Stimulated activated CD4-positive, alpha-beta T cell treated with anti-CD3 and anti-CD28 coated beads, Interleukin-2, amount 100 ng/mL, for 24 hours (primary cell): ENCODE measurements at places on chromosomes 2 and 18.

DNA sequence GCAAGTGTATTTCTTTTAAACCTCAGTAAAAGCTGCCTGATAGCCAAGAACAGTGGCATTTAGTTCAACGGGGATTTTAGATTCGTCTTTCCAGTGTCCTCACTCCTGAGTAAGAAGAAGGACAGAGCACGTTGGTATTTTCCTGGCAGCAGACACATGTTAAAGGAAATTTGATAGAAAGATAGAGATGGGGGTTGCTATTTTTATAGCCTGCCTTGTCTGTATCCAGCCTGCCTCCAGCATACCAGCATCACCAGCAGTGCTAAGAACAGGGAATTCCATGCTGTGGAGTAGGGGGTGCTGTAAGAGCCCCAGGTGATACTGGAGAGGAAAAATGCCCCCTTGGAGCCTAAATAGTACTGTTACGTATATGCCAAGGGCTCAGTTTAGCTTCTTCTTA lies 1.1 kb upstream of the SMYD1 start:
- no peak for DNase-seq

DNA sequence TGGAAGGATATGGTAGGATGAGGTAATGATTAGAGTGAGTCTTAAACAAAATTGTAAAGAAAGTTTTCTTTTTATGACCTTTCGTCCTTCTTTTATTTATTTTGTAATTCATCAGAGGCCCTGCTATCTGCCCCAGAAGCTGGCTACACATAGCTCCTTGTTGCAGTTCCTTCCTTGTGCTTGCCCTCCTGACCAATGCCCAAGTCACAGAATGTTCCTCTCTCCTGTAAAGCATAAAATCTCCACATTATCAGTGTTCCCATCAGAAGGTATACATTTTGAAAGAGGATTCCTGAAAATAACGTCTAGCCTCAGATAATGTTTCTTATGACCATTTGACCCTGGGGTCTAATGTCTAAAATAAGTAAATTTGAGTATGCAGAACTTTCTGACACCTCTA lies 78.3 kb downstream of the RND3 start:
- DNase-seq: no peak

- DNase-seq: peak; percentile 34
These were observed 160.0 kb upstream of the TRIB2 start for GRCh38 chr2:12556762-12557161.

GRCh38 chr18:77144451-77145118 lies 12.0 kb upstream of the MBP start:
- no peak for DNase-seq

DNA sequence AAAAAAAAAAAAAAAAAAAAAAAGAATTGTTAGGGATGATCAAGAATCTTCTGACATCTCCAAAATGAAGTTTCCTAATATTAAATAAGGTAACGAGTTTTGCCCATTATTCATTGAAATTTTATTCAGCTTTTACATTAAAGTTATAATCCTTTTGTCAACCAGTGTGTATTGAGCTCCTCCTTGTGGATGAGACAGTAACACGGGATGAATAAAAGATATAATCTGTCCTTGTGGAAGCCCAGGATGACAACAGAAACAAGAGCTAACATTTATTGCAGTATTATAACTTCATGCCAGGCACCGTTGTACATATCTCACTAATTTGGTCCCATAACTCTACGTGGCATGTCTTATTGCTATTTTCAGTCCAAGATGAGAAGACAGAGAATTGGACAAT lies 33.4 kb upstream of the SERPINB7 start:
- no peak for DNase-seq

DNA sequence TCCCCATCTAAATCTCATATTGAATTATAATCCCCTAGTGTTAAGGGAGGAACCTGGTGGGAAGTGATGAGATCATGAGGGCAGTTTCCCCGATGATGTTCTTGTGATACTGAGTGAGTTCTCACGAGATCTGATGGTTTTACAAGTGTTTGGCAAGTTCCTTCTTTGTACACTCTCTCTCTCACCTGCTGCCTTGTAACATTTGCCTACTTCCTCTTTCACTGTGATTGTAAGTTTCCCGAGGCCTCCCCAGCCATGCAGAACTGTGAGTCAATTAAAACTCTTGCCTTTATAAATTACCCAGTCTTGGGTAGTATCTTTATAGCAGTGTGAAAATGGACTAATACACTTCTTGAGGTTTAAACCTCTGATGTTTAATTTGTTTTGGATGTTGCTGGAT lies 177.5 kb downstream of the CD8B2 start:
- DNase-seq: no peak

DNA sequence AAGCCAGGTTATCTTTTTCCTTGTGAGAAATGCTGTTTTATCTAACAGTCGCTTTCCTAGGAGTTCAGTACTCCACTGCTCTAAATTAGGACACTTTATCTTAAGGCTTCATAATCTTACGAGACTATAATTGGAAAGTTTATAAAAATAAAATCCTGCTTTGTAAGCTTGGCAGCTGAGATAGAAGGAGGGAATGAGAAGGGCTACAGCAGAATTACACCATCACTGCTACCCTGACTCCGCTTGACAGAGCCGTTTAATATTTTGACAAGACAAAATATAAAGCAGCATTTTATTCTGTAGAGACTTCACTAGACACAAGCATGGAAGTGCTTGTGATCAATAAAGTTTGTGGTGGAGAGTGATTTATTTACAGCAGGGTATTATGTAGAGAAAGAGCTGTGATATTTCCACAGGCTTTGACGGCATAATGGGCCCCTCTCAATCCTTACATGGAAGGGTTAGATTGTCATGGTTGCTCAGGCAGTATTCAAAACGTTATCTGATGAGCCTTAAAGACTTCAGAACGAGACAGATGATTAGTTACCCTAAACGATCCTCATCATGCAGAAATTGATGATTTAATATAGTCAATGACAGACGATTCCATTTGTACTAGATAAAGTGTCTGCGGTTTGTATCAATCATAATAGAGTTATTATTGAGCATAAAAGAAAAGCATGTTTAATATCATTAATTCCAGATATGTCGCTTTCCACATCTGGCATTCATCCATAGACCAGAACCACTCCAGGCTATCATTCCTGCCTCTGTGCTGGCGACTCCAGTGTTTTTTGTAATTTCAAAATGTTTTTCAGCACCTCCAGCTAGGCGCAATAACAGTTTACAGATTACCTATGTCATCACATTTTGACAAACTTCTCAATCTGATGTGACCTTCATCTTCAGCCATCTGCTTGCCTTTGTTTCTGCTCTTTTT lies 242.2 kb downstream of the FIGN start:
- DNase-seq: no peak

GRCh38 chr2:216339456-216340279 lies 32.6 kb downstream of the MARCHF4 start:
- no peak for DNase-seq

GRCh38 chr2:237723602-237724001 lies 75.0 kb upstream of the RBM44 start:
- no peak for DNase-seq

DNA sequence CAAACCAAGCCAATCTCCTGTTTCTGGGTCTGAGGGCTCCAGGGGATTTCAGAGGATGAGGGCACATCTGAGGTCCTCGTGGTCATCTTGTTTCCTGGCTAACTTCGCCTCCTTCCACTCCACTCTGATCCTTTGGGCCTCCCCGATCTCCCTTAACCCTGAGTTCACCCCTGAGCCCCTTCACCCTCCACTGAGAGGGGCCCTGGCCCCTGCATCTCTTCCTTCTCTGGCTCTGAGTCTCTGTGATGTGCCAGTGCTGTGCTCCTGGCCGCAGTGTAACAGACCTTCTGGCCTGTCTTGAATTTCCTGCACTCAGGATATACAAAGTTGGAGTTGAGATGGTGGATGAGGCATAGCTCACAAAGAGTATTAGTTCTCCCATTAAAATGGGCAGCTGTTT lies 84.7 kb upstream of the BOD1L2 start:
- no peak for DNase-seq

GRCh38 chr2:82307511-82307910 lies 2003.0 kb upstream of the LRRTM1 start:
- no peak for DNase-seq

- no peak for DNase-seq
These were observed 38.5 kb downstream of the SLC4A3 start for GRCh38 chr2:219665926-219666325.

- no peak for DNase-seq
These were observed 111.0 kb downstream of the CERS6 start for GRCh38 chr2:168566974-168567665.

DNA sequence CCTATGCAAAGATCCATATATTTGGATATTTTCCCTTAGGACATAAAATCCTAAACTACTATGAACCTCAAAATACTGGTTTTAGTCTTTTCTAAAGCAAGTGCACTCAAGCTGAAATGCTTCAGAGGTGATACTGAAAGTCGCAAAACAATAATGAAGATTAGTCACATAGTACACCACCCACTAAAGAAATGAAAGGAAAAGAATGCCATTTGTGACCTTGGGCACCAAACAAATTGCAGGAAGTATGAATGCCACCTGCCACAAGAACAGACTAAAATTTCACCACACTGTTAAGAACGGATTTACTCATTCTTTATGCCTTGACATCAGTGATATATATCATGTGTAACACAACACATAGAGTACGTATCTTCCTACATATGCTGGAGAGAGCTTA lies 161.5 kb downstream of the ZNF521 start:
- DNase-seq: no peak

- DNase-seq: no peak
These were observed 34.5 kb upstream of the TBC1D8 start for GRCh38 chr2:101185656-101186055.

GRCh38 chr2:15730545-15731212 lies 139.0 kb downstream of the DDX1 start:
- DNase-seq: no peak

GRCh38 chr2:191845876-191846514 lies 893 bp downstream of the CAVIN2 start:
- no peak for DNase-seq

DNA sequence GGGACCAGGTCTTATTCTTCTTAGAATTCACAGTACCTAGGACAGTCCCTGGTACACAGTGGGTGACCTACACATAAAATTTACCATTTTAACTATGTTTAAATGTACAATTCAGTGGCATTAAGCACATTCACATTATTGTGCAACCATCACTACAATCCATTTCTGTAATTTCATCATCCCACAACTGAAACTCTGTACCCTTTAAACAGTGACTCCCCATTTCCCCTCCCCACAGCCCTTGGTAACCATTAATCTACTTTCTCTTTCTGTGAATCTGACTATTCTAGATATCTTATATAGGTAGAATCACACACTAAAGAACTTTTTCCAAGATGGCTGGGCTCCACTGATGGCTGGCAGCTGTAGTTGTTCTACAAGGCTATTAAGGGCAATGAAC lies 41.6 kb downstream of the GFPT1 start:
- no peak for DNase-seq

DNA sequence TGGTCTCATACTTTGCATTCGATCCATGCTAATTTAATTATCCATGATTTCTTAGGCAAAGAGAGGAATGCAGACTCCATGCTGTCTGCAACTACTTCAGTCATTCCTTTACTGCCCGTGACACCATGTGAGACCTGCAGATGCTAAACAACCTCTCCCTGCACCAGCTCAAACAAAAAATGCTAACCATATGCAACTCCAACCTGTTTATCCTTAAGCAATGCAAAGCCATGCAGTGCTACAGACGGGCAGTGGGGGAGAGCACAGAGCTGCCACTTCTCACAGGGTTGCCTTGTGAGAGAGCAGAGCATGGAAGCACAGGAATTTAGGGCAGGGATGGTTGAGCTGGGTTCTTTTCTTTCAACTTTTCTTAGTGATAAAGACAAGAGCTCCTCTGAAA lies 74.9 kb upstream of the KLHL14 start:
- no peak for DNase-seq

DNA sequence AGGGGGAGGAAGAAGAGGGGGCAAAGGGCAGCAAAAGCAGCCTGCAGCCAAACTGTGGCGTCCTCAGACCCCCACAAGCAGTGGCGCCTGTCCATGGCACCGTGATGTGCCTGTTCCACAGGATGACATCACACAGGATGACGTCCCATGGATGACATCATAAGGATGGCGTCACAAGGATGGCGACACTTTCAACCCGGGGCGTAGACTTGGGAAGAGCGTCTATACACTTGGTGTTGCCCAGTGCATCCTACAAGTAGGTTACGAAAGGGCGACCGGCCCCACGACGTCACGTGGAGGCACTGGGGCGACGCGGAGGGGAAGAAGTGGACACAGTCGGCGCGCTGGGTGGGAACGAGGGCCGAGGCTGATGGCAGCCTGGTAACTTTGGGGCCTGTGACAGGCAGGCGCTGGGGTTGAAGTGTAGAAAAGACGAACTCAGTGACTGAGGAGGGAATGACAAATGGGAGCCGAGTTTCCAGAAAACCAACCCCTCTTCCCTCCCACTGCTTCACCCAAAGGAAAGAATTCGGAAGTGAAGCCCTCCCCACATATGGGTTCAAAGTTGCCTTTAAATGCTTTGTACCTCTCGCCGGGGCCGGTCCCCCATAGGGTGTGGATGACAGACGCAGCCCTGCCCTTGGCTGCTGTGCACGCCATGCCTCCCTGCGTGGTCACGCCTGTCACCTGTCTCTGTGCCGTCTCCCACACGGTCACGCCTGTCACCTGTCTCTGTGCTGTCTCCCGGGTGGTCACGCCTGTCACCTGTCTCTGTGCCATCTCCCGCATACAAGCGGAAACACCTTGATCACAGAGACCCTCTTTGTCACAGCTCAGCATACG lies 13.4 kb upstream of the KCNG2 start:
- DNase-seq: no peak

DNA sequence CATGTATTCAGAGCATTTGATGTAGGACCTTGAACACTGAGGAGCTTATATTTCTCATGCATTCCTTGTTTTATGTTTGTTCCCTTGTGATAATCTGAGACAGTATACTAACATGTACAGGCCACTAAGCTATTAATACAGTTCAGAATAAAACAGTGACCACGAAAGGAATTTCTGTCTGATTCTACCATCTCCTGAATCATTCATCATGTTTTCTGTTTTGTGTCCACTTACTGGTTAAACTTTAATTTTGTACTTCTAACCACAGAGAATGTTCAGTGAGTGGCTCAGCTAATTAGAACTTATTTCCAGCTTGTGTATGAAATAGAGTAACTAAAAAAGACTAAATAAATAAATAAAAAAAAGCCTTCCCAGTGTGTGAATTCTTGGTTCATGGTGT lies 110.4 kb downstream of the LRP1B start:
- DNase-seq: no peak

- no peak for DNase-seq
These were observed 119.2 kb upstream of the CCDC68 start for GRCh38 chr18:55078303-55078932.
